ENCODE measurements at places on chromosomes 3 and 15. TPM values are rescaled to one million over a fixed set of nuclear protein-coding genes. Genes with fewer than 3 reads are reported as not detected.

- no peak for DNase-seq
Observed at GRCh38 chr3:179266701-179267211, 15.8 kb upstream of the KCNMB3 start.

GRCh38 chr3:15769256-15769915, 28.4 kb downstream of the ANKRD28 start:
- no peak for DNase-seq

DNA sequence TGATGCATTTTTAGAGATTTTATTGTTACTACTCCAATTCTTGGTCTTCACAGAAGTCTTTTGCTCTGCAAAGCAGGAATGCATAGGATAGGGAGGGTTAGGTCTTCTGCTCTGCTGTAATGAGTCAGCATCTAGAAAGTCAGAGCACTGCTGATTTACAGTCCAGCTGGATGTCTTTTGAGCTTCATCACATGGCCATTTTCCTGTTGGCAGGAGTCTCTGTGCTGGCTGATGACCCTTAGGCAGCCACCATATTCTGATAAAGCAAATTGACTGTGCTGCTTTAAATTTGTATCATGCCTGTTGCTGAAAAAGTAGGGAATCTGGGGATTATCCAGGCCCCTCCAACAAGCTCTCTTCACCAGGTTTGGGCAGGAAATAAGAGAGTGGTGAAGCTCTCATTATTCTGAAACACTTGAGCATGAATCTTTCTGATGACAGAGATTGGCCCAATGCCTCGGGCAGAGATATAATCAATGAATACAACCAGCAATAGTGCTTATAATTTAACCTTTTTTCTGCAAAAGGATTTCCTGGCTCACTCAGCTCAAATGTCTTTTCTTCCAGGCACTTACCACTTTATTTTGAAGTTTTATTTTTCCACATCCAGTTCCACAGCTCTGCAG, 9.7 kb upstream of the CRBN start:
- no peak for DNase-seq

Gene CHRD
- total RNA-seq = 0.42 TPM
